ENCODE measurements at places on chromosomes 1 and 21. TPM values are rescaled to one million over a fixed set of nuclear protein-coding genes. Genes with fewer than 3 reads are reported as not detected.
A peak's percentile ranks its signal among the peaks of the same experiment; 100 is the strongest.

NUP210L gene
- 0.04 TPM for total RNA-seq

CHML gene
- 10.6 TPM for total RNA-seq

PDE4B gene
- 20.0 TPM for total RNA-seq

DNA sequence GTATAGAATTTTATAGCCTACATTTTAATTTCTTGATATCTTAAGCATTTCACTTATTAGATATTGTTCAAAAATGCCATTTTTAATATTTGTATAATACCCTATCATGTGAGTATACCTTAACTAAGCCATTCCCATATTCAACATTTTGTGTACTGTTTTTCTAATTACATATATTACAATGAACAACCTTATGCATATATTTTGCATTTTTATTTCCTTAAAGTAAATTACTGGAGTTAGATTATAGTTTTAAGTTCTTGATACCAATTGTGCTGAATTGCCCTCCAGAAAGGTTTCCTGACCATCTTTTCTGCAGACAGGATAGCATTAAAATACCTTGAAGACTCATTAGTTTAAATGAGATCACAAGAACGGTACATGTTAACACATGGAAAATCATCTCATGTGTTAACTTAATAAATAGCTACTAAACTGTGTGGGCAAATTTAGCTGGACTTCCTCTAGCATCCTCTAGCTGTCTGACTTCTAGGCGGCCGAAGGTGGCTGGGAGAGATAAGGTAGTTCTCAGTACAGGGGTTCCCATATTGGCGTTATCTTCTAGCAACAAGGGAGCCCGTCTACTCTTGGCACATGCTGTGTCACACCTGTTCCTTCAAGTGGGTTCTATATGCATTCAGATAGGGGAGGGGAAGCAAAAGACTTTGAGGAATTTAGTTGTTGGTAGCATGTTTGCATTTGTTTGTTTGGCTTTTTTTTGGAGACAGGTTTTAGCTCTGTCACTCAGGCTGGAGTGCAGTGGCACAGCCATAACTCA is 8.9 kb downstream of the DCLRE1B start:
- no peak overlapping the region for H3K4me3 ChIP-seq
- DNase-seq: no peak
- peaks cover 5% of the 10 kb centered on the region for H3K4me1 ChIP-seq
- H3K36me3 ChIP-seq: peaks cover 38% of the 10 kb centered on the region

GRCh38 chr1:233114159-233114558 is 163.7 kb downstream of the NTPCR start:
- DNase-seq: no peak
- H3K27me3 ChIP-seq: no peaks in the 10 kb centered on the region
- H3K4me1 ChIP-seq: peaks cover 25% of the 10 kb centered on the region
- H3K27ac ChIP-seq: peak overlapping the region; percentile 86
- H3K4me3 ChIP-seq: no peak overlapping the region

FLG2 gene
- total RNA-seq: not detected

C1orf94 gene
- 0.72 TPM for total RNA-seq

DNA sequence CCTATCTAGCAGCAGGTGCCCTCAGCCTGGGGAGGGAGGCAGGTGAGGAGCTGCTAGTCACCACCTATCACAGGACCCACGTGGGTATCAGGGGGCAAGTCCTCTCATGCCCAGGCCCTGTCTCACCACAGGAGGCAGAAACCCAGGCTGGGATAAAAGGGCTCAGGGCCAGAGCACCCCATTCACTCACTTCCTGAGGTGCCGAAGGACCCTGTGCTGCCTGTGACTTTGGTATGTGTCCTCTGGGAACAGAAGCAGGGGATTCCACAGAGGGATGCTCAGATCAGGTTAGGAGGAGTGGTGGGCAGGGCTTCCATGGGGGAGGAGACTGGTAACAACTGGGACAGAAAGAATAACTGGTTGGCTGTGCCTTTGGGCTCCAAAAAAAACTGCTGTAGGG is at the start of gene LCE1E:
LCE1E (plus strand) TSS at position 181 of the 400 bp plus-strand sequence. CDS start 1,043 bp downstream, outside the sequence.
- no peaks in the 10 kb centered on the region for H3K4me1 ChIP-seq
- H3K36me3 ChIP-seq: no peaks in the 10 kb centered on the region
- no peak for DNase-seq
- H3K27ac ChIP-seq: no peak within 1 kb of the TSS
- no peak within 1 kb of the TSS for H3K4me3 ChIP-seq

THRAP3 gene
- total RNA-seq: 133 TPM

- H3K4me1 ChIP-seq: no peaks in the 10 kb centered on the region
- H3K36me3 ChIP-seq: no peaks in the 10 kb centered on the region
These were observed 247.6 kb downstream of the MRPL39 start for GRCh38 chr21:25359724-25360123.

GRCh38 chr1:89444791-89445190 is 79.8 kb upstream of the LRRC8B start:
- H3K36me3 ChIP-seq: no peaks in the 10 kb centered on the region
- no peak overlapping the region for H3K4me3 ChIP-seq
- H3K4me1 ChIP-seq: no peaks in the 10 kb centered on the region
- H3K27ac ChIP-seq: no peak overlapping the region

ZMYND12 gene
- 0.28 TPM for total RNA-seq

G0S2 gene
- total RNA-seq: 5.8 TPM

DNA sequence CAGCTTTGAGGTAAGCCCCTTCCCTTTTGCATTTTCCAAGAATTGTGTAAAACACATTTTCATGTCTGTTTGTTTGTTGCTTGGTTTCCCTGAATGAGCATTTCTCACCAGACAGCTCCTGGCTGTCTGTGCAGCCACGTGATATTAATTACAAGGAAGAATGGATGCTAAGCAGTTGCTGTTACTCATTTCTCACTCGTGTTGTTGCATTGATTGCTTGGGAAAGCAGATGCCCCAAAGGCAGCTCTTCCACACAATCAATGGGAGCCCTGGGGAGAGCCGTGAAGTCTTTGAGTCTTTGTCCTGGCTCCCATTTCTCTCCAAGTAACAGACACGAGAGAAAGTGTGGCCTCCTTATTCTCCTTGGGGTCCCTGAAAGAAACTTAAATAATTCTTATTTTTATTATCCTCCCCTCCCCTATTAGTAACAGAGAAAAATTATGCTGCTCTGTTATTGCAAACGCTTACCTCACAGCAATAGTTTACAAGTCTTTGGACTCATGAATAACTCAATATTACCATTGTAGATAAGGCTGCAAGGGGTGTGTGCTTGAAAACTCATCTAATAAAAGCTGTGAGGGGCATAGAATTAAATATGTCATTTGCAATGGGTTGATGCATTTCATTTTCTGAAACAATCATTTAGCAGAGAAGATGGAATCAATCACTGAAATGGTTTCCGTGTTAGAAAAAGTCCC is 127.7 kb upstream of the CAMK1G start:
- no peaks in the 10 kb centered on the region for H3K36me3 ChIP-seq
- no peak overlapping the region for H3K27ac ChIP-seq
- H3K4me3 ChIP-seq: no peak overlapping the region
- H3K4me1 ChIP-seq: no peaks in the 10 kb centered on the region
- no peak for DNase-seq

GRCh38 chr1:10529765-10530164 is 55.0 kb downstream of the PEX14 start:
- peaks cover 37% of the 10 kb centered on the region for H3K4me1 ChIP-seq
- no peaks in the 10 kb centered on the region for H3K36me3 ChIP-seq
- peak overlapping the region; percentile 51 for H3K27ac ChIP-seq
- H3K27me3 ChIP-seq: no peaks in the 10 kb centered on the region
- H3K4me3 ChIP-seq: no peak overlapping the region

- DNase-seq: no peak
- no peak overlapping the region for H3K4me3 ChIP-seq
- H3K27me3 ChIP-seq: peaks cover 4% of the 10 kb centered on the region
- H3K27ac ChIP-seq: no peak overlapping the region
- no peaks in the 10 kb centered on the region for H3K4me1 ChIP-seq
These were observed 74.8 kb upstream of the LRRN2 start for GRCh38 chr1:204760350-204760749.

DNA sequence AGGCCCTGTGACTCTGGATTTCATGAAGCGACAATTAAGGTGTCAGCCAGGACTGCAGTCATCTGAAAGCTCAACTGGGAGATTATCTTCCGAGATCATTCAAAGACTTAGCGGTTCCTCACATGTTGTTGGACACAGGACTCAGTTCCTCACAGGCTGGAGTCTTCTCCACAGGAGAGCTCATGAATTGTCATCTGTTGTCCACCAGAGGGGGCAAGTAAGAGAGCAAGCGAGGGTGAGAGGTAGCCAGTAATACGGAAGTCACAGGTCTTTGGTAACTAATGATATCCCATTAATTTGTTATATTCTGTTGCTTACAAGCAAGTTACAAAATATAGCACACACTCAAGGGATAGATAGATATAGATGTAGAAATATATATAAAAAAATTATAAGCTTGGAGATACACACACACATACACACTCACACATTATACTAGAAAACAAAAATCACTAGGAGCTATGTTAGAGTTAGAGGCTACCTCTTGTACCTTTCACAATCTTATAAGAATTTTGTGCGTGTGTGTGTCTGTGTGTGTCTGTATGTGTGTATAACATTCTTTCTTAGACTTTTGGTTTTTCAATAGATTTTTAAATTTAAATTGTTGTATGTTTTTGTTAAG is 1695.3 kb downstream of the BRINP3 start:
- no peaks in the 10 kb centered on the region for H3K4me1 ChIP-seq
- H3K4me3 ChIP-seq: no peak overlapping the region
- H3K36me3 ChIP-seq: peaks cover 4% of the 10 kb centered on the region
- H3K27ac ChIP-seq: no peak overlapping the region
- no peaks in the 10 kb centered on the region for H3K27me3 ChIP-seq
- DNase-seq: peak; percentile 73

DNA sequence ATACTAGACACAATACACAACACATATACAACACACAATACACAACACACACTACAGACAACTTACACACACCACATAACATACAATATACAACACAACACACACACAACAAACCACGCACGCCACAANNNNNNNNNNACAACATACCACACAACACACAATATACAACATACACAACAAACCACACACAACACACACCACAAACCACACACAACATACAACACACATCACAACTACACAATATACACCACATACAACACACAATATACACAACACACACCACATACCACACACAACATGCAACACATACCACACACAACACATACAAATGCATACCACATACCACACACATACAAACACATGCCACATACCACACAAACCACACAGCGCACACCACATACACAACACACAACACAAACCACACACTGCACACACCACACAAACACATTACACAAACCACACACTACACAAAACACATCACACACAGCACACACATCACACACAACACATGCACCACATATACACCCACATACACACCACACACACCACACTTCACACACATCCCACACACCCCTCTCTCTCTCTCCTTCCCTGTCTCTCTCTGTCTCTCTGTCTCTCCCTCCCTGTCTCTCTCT is 108.3 kb downstream of the ETS2 start:
- DNase-seq: no peak
- no peaks in the 10 kb centered on the region for H3K36me3 ChIP-seq
- no peaks in the 10 kb centered on the region for H3K27me3 ChIP-seq
- peaks cover 5% of the 10 kb centered on the region for H3K4me1 ChIP-seq
- H3K27ac ChIP-seq: no peak overlapping the region
- H3K4me3 ChIP-seq: no peak overlapping the region

Measured in A673 (cell line).